ENCODE measurements at places on chromosomes 4 and X.
A peak's percentile ranks its signal among the peaks of the same experiment; 100 is the strongest.

DNA sequence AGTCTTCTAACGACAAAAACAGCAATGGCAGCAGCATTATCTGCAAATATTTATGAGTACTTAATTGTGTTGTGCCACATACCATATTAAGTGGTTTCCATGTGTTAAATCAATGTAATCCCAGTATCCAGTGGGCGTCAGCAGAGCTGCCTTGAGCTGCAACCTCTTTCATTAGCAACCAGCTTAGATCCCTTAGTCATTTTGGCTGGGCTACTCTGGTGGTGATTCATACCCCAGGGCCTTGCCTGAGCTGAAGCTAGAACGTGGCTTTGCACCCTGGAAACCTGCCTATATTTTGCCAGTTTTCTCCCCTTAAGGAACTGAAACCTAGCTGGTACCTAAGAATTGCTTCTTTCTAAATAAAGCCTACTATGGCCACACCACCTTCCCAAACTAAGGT lies 474.3 kb upstream of the FTHL17 start:
- no peak for DNase-seq

GRCh38 chr4:612052-612748 lies 13.2 kb upstream of the PDE6B start:
- no peak for DNase-seq

DNA sequence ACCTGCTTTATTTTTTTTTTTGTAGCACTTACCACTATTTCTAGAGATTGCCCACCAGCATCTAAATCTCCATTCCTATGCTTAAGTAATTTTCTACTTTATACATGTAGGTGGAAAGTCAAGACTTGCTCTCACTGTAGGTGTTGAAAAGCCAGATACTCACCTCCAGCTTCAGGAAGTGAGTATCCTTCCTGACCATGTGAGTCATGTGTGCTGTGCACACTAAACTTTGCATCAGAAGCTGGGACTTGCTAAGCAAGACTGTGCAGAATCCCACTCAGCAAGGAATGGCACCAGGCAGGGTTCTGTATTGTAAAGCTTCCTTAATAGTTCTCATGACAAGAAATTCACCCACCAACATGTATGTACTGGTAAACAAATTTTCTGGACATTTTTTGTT lies 151.8 kb downstream of the POU4F2 start:
- no peak for DNase-seq

GRCh38 chr4:70895405-70895804 lies 6.8 kb upstream of the MOB1B start:
- DNase-seq = no peak

GRCh38 chr4:77433418-77433733 lies 172.2 kb upstream of the CXCL13 start:
- no peak for DNase-seq

- DNase-seq = no peak
These were observed 65.8 kb downstream of the BCOR start for GRCh38 chrX:40031911-40032310.

DNA sequence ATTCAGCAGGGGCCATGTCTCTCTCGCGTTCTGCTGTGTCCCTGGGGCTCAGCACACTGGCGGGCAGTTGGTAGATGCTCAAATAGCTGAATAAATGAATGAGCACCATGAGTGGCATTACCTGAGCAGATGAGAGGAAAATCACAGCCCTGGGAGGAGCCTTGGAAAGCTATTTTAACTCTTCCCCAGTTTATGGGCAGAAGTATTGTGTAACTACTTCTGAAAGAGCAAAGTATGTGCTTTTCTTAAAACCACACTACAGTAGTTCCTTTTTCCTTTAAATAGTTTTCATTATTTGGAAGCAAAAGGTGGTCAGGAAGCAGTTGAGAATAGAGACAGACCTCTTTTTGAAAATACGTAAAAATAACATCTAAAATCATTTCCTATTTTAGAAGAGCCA lies 3.0 kb upstream of the PLAC1 start:
- DNase-seq = no peak

DNA sequence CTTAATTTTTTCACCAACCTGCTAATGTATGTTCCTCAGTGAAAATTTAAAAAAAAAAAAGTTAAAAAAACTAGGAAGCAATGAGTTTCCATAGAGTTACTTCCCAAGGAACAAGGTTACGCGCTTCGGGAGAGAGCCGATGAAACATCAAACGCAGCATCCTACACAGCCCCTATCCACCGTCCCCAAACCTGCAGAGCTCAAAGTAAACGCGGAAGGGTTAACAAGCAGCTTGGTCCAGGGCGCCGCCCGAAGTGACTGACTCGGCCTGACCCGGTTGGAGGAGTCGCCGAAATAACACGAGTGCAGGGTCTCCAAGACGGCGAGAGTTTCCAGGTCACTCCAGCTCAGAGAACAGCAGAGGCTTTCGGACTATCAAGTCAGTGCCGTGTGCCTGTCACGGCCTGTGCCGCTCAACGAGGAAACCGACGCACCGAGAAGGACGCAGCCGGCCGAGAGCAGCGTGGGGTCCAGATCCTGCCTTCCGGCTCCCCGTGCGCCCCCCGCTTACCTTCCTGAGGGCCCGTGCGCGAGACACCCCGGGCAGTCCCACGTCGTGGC lies 512 bp downstream of the NOP14 start:
- no peak for DNase-seq

GRCh38 chr4:180751009-180751408 lies 1492.2 kb upstream of the TENM3 start:
- no peak for DNase-seq

DNA sequence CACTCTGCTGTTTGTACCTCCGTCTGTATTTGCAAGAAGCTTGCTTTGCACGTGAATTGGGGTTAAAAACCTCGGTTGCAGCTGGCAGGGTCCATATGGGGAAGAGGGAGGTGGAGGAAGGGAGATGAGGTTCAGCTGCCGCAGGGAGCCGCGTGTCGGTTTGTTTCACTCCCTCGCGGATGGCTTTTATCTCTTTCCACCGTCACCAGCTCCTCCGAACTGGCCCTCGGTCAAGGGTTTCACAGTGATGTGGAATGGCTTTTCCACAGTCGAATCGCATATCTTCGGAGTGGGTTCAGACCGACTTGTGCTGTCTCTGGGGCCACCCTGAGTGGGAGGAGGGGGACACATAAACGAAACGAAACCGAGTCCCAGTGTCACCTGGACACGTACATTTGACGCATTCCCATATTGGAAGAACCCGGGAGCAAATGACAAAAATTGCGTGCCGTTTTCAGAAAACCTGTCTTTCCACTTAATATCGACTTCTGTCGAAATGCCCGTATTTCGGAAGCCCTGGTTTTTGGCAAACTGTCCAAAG lies 929 bp downstream of the ZBTB33 start:
- DNase-seq = peak; percentile 7

DNA sequence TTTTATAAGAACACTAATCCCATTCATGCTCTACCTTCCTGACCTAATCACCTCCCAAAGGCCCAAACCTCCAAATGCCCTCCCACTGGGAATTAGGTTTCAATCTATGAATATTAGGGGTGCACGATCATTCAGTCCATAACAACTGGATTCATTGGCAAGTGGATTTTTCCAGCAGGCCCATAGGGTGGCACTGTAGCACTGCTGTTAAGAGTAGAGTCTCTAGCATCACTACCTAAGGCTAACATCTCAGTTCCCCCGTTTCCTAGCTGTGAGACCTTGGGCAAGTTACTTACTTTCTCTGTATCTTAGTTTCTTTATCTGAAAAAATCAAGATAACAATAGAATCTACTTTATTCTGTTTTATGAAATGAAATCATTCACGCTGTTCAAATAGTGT lies 315.8 kb downstream of the STIM2 start:
- no peak for DNase-seq

DNA sequence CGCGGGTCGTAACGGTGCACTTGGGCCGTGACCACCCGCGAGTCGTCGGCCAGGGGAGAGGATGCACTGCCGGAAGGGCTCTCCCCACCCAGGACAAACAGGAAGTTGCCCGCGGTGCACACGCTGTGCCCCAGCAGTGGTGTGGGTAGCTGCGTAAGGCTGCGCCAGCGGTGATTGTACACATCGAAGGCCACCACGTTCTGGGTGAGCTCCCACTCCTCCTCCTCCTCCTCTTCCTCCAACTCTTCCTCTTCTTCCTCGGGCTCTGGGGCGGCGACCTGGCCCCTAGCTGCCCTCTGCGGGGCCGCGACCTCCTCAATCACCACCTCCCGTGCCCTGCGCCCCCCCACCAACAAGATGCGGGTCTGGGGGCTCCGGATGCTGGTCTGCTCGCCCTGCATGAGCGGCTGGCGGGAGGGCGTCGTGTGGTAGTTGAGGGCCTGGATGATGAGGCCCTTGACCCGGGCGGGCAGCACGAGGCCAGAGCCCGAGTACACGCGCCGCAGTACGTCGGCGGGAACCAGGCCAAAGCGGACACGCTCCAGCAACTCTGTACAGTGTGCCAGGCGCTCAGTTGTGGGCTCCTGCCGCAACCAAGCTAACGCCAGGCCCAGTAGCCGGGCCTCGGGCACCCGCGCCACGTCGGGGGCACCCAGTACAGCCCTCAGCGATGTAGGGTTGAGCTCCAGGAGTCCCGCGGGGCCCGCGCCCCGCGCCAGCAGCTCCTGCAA lies 1.4 kb downstream of the KLHL34 start:
- no peak for DNase-seq

GRCh38 chrX:139299309-139299708 lies 231.2 kb upstream of the F9 start:
- DNase-seq = no peak

GRCh38 chr4:147794314-147794680 lies 62.4 kb downstream of the ARHGAP10 start:
- no peak for DNase-seq

DNA sequence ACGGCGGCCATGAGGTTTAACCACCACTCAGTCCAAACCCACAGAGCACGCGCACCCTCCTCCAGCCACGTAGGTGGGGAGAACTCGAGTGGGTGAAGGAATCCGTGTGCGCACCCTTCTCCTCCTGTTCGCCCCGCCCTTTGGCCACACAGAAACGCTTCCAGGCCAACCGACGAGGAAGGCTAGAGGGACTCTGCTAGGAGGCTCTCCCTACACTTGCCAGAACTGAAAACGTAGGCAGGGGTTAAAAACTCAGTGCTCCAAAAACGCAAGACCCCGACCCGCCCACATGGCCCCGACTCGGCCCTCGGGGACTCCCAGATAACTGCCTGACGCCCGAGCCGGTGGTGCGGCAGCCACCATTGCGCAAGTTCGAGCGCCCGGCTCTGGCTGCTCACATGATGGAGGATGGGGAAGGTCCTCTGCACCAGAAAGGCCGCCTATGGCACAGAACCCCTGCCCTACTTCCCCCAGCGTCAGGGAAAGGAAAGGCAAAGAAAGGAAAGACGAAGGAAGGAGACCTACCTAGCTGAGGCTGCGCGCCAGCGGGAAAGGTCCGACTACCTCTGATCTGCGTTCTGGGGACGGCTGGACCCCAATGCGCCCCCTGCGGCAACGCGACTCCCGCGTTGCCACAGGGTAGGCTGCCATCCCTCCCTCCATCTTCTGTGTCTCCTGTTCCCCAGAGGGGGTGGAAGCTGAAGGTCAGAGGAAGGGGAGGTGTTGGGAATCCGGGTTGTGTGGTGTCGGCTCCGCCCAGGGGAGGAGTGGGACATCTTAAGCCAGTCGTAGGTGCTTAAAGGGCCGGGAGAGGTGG lies 201.9 kb upstream of the AGTR2 start:
- no peak for DNase-seq

GRCh38 chrX:148459343-148459742 lies 41.1 kb upstream of the AFF2 start:
- no peak for DNase-seq

DNA sequence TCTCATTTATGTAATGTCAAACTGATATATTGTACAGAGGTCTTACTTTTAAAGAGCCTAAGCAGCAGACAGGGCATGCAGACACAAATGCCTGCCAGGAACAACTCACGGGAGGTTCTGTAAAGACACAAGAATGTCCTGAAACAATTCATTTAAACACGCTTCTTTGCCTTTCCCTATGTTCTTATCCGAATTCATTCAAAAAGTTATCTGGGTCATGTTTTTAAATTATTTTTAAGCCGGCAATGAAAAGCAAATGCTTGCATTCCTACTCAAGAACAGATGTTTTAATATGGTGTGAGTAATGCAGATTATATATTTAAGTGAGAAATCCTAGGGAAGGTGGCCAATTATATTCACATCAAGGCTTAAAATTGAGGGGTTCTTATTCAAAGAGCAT lies 192.6 kb downstream of the PDGFC start:
- no peak for DNase-seq

- no peak for DNase-seq
These were observed 8.4 kb upstream of the OPN1LW start for GRCh38 chrX:154135458-154136229.

- no peak for DNase-seq
These were observed 30.2 kb downstream of the KIAA0232 start for GRCh38 chr4:6812766-6813165.

DNA sequence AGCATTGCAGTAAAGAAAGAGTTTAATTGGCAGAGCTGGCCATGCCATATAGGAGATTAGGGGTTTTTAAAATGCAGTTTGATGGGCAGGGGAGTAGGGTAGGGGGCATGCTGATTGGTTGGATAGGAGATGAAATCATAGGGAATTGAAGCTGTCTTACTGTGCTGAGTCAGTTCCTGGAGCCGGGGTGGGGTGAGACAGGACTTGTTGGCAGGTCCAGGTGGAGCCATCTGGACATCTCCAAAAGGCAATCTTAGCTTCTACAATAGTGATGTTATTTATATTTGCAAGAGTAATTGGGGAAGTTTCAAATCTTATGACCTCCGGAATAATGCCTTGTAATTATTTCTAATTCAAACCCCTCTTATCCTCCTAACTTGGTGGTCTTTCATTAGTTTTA lies 32.4 kb upstream of the PGM2 start:
- no peak for DNase-seq

- no peak for DNase-seq
These were observed 90.7 kb downstream of the GEMIN8 start for GRCh38 chrX:13938829-13939530.

- DNase-seq = no peak
These were observed 24.9 kb downstream of the CD99L2 start for GRCh38 chrX:150873616-150874015.

GRCh38 chr4:132592340-132592739 lies 556.8 kb upstream of the PCDH10 start:
- no peak for DNase-seq

GRCh38 chr4:109994415-109994827 lies 81.7 kb downstream of the EGF start:
- no peak for DNase-seq

DNA sequence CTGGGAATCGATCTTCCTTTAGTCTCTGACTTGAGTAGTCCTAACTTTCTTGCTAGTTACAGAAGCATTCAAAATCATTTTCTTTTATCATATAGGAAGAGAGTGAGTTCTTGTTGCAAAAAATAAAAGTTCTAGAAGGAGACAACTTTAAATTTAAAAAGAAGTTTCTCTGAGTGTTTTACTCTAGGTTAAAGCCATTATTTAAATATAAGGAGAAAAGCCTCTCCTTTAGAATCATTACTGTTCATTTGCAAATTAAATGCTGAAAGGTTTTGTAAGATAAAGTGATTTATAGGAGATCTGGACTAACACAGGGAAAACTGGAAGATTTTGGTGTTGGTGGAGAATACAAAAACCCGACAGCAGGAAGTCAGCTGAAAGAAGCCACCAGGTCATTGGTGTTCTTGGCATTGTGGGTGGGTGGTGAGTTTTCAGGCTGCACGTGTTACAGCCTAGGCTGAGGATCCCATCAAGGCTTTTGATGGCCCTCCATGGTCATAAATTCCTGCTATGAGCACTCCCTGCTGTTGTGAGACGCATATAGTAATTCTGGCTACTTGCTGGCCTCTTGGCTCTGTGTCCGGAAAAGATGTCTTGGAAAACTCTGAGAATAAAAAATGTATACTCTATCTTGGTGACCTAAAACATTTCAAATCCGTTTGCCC lies 81.6 kb downstream of the GPAT3 start:
- DNase-seq = no peak

Measured in activated CD4-positive, alpha-beta T cell treated with anti-CD3 and anti-CD28 coated beads for 1 hour (primary cell).